ENCODE measurements at places on chromosomes 6 and 20. TPM values are rescaled to one million over a fixed set of nuclear protein-coding genes. Genes with fewer than 3 reads are reported as not detected.

- peaks cover 2% of the 10 kb centered on the region for H3K27me3 ChIP-seq
- H3K27ac ChIP-seq = no peak overlapping the region
- H3K4me3 ChIP-seq = no peak overlapping the region
- no peaks in the 10 kb centered on the region for H3K36me3 ChIP-seq
- H3K4me1 ChIP-seq = peaks cover 28% of the 10 kb centered on the region
- DNase-seq = no peak
Measured at GRCh38 chr20:8373579-8373978, 241.5 kb downstream of the PLCB1 start.

DNA sequence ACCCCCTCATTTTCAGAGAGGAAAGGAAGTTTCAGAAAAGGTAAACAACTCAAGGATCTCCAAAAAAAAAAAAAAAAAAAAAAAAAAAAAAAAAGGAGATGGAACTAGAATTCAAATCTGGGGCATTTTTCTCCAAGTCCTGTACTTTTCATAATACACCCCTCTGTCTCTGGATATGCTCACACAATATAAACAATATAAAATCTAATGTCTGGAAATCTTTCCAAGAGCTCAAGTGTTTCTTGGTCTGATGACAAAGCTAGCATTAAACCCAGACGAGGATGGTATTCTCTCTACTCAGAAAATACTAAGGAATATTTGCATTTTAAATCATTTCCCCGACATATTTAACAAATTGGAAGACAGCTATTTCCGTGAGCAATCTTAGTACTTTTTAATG, 5.8 kb downstream of the GCM1 start:
- peaks cover 1% of the 10 kb centered on the region for H3K27me3 ChIP-seq
- H3K4me3 ChIP-seq = no peak overlapping the region
- DNase-seq = no peak
- no peak overlapping the region for H3K27ac ChIP-seq
- no peaks in the 10 kb centered on the region for H3K4me1 ChIP-seq

- H3K27ac ChIP-seq = no peak overlapping the region
- H3K4me1 ChIP-seq = peaks cover 7% of the 10 kb centered on the region
- peaks cover 8% of the 10 kb centered on the region for H3K27me3 ChIP-seq
- no peaks in the 10 kb centered on the region for H3K36me3 ChIP-seq
- no peak overlapping the region for H3K4me3 ChIP-seq
- DNase-seq = peak; percentile 15
Measured at GRCh38 chr20:48904566-48905296, 16.8 kb upstream of the ARFGEF2 start.

GRCh38 chr6:32932132-32932868, 8.5 kb downstream of the HLA-DMB start:
- no peak overlapping the region for H3K4me3 ChIP-seq
- no peak overlapping the region for H3K27ac ChIP-seq
- DNase-seq = no peak
- H3K36me3 ChIP-seq = no peaks in the 10 kb centered on the region
- H3K4me1 ChIP-seq = no peaks in the 10 kb centered on the region

DNA sequence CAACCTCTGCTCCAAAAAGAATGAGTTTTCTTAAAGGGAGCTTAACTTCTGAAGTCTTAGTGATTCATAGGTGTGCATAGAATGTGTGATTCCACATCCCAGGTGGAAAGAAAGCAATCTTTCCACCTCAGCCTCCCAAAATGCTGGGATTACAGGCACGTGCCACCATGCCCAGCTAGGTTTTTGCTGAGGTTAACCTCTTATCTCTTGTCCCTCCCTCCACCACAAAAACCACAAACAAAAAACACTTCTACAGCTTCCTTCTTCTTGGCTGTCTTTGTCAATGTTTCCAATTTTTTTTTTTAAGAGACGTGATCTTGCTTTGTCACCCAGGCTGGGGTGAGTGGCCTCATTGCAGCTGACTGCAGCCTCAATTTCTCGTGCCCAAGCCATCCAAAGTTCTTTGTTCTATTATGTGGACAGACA, 8.1 kb upstream of the CSE1L start:
- no peak for DNase-seq
- H3K27me3 ChIP-seq = no peaks in the 10 kb centered on the region
- H3K36me3 ChIP-seq = peaks cover 9% of the 10 kb centered on the region
- no peaks in the 10 kb centered on the region for H3K4me1 ChIP-seq
- H3K27ac ChIP-seq = no peak overlapping the region

DNA sequence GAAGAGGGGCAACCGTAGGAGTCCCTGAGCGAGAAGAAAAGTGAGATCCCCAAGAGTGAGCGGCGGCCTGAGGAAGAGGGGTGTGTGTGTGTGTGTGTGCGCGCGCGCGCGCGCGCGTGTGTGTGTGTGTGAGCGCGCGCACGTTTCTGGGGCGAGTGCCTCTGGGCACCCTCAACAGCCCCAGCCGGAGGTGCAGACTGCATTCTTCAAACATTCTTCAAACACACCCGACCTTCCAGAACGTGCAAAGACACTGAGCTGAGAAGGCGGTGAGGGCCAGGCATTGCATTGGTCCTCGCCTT, 76.2 kb upstream of the FOXP4 start:
- peaks cover 8% of the 10 kb centered on the region for H3K4me1 ChIP-seq
- H3K36me3 ChIP-seq = no peaks in the 10 kb centered on the region
- H3K27ac ChIP-seq = no peak overlapping the region
- peak overlapping the region; percentile 6 for H3K4me3 ChIP-seq

- peaks cover 12% of the 10 kb centered on the region for H3K36me3 ChIP-seq
- H3K4me1 ChIP-seq = peaks cover 69% of the 10 kb centered on the region
- H3K27me3 ChIP-seq = no peaks in the 10 kb centered on the region
- peak overlapping the region; percentile 83 for H3K4me3 ChIP-seq
- H3K27ac ChIP-seq = peak overlapping the region; percentile 93
Measured at GRCh38 chr6:57221191-57221935, 744 bp downstream of the RAB23 start.

GRCh38 chr20:20363799-20364592, 3.9 kb upstream of the INSM1 start:
- peaks cover 66% of the 10 kb centered on the region for H3K27me3 ChIP-seq
- no peak for DNase-seq
- H3K4me3 ChIP-seq = no peak overlapping the region
- H3K4me1 ChIP-seq = peaks cover 9% of the 10 kb centered on the region

DNA sequence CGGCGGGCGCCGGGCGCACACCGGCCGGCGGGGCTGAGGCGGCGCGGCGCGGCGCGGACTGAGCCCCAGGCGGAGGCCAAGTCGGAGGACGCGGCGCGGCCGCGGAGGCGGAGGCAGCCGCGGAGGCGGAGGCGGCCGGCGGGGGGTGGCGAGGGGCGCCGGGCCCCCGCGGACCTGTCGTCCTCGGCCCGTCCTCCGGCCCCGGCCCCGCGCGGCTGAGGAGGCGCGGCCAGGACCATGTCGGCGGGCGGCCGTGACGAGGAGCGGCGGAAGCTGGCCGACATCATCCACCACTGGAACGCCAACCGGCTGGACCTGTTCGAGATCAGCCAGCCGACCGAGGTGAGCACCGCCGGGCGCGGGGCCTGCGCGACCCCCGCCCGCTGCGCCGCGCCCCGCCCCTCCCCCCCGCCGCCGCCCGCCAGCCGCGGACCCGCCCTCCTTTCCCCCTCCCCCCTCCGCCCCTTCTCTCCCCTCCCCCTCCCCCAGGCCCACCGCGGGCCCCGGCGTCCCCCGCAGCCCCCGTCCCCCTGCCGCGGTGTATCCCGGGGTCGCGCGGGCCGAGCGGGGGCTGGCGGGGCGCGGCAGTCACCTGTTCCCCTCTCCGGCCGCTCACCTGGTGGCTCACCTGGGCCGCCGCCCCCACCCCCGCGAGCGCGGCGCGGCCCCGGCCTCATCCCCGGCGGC, at the start of gene AFDN:
AFDN (plus strand) TSS at position 16 of the 687 bp plus-strand sequence; CDS start at position 238, 222 bp downstream.
- peak within 1 kb of the TSS; percentile 90 for H3K27ac ChIP-seq
- no peaks in the 10 kb centered on the region for H3K36me3 ChIP-seq
- no peaks in the 10 kb centered on the region for H3K27me3 ChIP-seq
- no peak for DNase-seq

- H3K27ac ChIP-seq = no peak overlapping the region
- H3K4me3 ChIP-seq = no peak overlapping the region
- no peaks in the 10 kb centered on the region for H3K27me3 ChIP-seq
- peaks cover 12% of the 10 kb centered on the region for H3K4me1 ChIP-seq
Measured at GRCh38 chr20:22941550-22941949, 93.6 kb upstream of the SSTR4 start.

- no peaks in the 10 kb centered on the region for H3K36me3 ChIP-seq
- H3K4me1 ChIP-seq = peaks cover 22% of the 10 kb centered on the region
- H3K27me3 ChIP-seq = no peaks in the 10 kb centered on the region
- H3K27ac ChIP-seq = no peak overlapping the region
Measured at GRCh38 chr6:162852192-162852591, 124.4 kb downstream of the PACRG start.

DNA sequence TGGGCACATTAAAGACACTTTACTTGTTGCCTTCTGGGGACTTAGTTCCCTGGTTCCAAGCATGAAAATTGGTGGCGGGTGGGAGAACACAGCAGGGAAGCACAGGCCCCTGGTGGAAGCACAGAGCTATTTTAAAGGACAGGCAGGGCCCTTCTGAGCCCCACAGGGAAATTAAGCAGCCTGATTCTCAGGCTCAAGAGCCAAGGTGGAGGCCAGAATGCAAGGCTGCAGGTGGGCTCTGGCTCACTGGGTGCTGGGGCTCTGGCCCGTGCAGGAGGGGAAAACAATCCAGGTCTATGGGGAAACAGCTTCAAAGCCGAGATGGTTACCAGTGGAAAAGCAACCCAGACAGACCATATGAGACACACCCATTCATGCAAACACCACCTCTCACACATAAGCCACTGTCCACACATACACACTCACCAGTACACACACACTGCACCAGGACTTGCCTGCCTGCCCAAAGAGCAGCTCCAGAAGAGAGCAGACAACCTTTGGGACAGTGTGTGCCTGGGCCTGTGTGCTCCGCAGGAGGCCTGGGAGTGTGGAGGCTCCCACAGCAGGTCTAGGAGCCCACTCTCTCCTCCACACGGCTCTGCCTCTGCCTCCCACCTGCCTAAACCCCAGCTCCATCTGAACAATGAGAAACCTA, 30.6 kb downstream of the TFEB start:
- peaks cover 44% of the 10 kb centered on the region for H3K4me1 ChIP-seq
- no peak overlapping the region for H3K4me3 ChIP-seq
- no peak for DNase-seq

DNA sequence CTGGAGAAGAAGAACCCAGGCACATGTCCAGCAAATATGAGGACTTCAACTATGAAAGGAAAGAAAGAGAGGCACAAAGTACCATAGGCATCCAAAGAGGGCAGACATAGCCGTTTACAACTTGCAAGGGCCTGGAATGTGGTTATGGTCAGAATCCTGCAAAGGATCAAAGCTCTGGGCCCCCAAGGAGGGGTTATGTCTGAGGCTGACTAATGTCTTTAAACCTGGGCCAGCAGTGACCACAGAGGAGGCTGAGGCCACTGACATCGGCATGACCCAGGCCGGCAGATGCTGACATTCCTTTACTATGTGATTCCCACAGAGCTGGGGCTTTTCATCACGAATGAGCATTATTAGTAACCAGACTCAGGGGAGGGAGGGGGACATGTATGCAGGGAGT, 861.1 kb downstream of the DHX35 start:
- peaks cover 17% of the 10 kb centered on the region for H3K4me1 ChIP-seq
- H3K36me3 ChIP-seq = no peaks in the 10 kb centered on the region
- H3K27ac ChIP-seq = no peak overlapping the region
- DNase-seq = no peak
- H3K4me3 ChIP-seq = no peak overlapping the region

DNA sequence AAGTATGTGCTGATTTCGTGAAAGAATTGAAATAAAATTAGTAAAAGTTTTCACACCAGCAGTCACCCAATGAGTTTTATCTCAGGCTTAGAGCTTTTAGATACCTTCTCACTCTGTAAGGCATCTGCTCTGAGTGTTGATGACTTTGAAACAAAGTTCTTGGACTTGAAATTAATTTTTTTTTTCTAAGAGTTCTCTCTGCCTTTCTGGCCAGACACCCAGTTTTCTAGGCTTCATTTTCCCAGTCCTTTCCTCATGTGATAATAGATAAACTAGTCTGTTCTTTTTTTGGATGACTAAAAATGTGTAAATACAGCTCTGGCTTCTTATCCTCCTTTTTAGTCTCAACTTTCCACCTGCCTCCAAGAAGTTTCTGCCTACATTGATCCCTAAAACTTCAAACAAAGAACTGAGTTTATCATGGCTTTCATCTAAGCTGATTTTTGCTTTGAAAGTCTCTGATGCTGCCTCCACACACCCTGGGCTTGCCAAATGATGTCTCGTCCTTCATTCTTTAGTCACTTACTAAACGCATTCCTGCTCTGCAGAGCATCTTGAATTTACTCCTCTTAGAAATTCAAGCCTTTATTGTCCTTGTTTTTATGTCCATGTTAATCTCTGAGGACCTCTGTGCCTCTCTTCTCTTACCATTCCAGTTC, 32.7 kb downstream of the SLX4IP start:
- DNase-seq = no peak
- peaks cover 42% of the 10 kb centered on the region for H3K4me1 ChIP-seq
- no peak overlapping the region for H3K4me3 ChIP-seq
- peak overlapping the region; percentile 79 for H3K27ac ChIP-seq

DNA sequence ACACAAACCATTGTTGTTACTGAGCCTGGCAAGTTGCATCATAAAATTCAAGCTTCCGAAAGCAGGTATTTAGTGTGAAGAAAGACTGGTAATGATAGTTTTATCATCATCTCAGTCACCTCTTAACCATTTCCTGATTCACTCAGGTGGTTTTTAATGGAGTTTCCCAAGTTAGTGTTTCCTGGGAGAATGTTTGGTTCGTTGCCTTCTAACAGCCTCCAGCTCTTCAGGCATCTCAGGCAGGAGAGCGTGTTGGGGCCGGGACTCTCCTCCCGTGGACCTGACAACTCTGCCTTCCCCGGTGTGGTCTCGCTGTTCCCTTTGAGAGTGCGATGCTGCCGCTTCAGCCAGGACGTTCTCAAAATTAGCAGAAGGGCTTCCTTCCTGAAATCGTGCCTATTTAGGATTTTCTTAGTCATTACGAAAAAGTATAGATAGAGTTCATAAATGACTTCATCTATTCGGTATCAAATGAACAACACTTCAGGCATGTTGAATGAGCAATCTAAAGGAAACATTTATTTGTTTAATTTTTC, 105.0 kb upstream of the QKI start:
- no peak for DNase-seq
- H3K4me1 ChIP-seq = peaks cover 8% of the 10 kb centered on the region
- peaks cover under 1% of the 10 kb centered on the region for H3K27me3 ChIP-seq
- H3K4me3 ChIP-seq = no peak overlapping the region

DNA sequence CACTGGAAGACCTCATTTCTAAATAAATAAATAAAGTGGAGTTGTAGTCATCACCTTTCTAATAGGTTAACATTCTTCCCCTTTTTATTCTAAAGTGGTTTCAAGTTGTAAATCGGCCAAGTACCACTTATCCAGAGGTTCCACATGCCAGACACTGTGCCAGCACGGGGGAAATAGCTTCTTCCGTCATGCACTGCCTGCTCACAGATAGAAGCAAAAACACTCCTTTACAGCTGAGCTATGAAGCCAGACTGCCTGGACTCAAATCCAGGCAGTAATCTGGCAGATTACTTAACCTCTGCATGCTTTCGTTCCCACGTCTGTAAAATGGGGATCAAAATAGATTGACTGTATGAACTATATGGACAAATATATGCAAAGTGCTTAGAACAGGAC, 17.2 kb upstream of the SCML4 start:
- H3K4me1 ChIP-seq = no peaks in the 10 kb centered on the region
- no peak for DNase-seq
- H3K4me3 ChIP-seq = no peak overlapping the region
- no peaks in the 10 kb centered on the region for H3K36me3 ChIP-seq

Gene BMP6
- total RNA-seq = not detected

Gene TMEM244
- total RNA-seq = not detected

Gene MAS1
- total RNA-seq = not detected

Gene HS3ST5
- total RNA-seq = 0.05 TPM

Gene MUCL3
- total RNA-seq = not detected

Gene CGA
- total RNA-seq = not detected

Gene ELOVL4
- 6.1 TPM for total RNA-seq

Gene TPD52L1
- total RNA-seq = 48.0 TPM

Gene EFCAB8
- total RNA-seq = 0.51 TPM

Gene HLA-E
- total RNA-seq = 93.2 TPM

Gene DNMT3B
- total RNA-seq = 4.7 TPM

Data from chondrocyte (in vitro differentiated cells).